Spleen (tissue), 13 donors: ENCODE measurements at places on chromosomes 7 and 10. TPM values are rescaled to one million over a fixed set of nuclear protein-coding genes. Genes with fewer than 3 reads are reported as not detected.

NANOS1 gene
- 0.38 TPM for polyA plus RNA-seq

CCDC126 gene
- polyA plus RNA-seq = 3.2 TPM

ABCB4 gene
- 16.2 TPM for polyA plus RNA-seq

TDRD1 gene
- polyA plus RNA-seq = 0.03 TPM

FLNC gene
- polyA plus RNA-seq = 1.7 TPM

TRPV5 gene
- polyA plus RNA-seq = 0.02 TPM

WDFY4 gene
- polyA plus RNA-seq = 49.7 TPM

ZC3HAV1L gene
- 0.93 TPM for polyA plus RNA-seq

ZFAND4 gene
- 4.8 TPM for polyA plus RNA-seq

NME8 gene
- polyA plus RNA-seq = 1.5 TPM

TAS2R41 gene
- polyA plus RNA-seq = not detected

MSS51 gene
- 2.6 TPM for polyA plus RNA-seq

DNAH11 gene
- 0.41 TPM for polyA plus RNA-seq

AKR1C8 gene
- not detected for polyA plus RNA-seq

FBXW4 gene
- 38.6 TPM for polyA plus RNA-seq

AKR1E2 gene
- 1.2 TPM for polyA plus RNA-seq

ADAM22 gene
- 0.51 TPM for polyA plus RNA-seq

MSMB gene
- not detected for polyA plus RNA-seq

ZNF117 gene
- 5.3 TPM for polyA plus RNA-seq

SLC29A3 gene
- 7.7 TPM for polyA plus RNA-seq

SCRN1 gene
- 11.9 TPM for polyA plus RNA-seq

CCZ1 gene
- polyA plus RNA-seq = 37.4 TPM

PRKCQ gene
- polyA plus RNA-seq = 2.5 TPM

SPAM1 gene
- polyA plus RNA-seq = not detected

SPDYE6 gene
- not detected for polyA plus RNA-seq
